NCI-H1930 (cell line): ENCODE measurements at places on chromosomes 2 and 18.

GRCh38 chr2:235286622-235287374, 207.0 kb upstream of the AGAP1 start:
- DNase-seq: no peak

GRCh38 chr2:4914551-4914950, 777.6 kb upstream of the SOX11 start:
- DNase-seq: no peak

DNA sequence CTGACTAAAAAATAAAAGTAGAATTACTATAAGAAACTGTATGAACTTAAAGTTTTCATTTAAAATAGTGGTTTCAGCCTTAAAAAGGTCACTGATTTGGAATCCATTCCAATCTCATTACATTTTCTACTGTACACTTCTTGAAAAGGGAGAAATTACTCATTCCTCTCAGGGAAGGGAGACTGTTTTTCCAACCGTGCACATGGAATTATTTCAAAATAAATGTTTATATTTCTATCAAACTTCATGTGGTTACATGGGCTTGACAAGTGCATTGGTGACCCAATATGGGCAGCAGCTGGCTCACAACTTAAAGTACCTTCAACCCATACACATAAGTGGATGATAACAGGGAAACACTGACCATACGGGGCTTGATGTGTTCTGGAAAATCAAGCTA, 324.5 kb upstream of the THUMPD2 start:
- DNase-seq: no peak

DNA sequence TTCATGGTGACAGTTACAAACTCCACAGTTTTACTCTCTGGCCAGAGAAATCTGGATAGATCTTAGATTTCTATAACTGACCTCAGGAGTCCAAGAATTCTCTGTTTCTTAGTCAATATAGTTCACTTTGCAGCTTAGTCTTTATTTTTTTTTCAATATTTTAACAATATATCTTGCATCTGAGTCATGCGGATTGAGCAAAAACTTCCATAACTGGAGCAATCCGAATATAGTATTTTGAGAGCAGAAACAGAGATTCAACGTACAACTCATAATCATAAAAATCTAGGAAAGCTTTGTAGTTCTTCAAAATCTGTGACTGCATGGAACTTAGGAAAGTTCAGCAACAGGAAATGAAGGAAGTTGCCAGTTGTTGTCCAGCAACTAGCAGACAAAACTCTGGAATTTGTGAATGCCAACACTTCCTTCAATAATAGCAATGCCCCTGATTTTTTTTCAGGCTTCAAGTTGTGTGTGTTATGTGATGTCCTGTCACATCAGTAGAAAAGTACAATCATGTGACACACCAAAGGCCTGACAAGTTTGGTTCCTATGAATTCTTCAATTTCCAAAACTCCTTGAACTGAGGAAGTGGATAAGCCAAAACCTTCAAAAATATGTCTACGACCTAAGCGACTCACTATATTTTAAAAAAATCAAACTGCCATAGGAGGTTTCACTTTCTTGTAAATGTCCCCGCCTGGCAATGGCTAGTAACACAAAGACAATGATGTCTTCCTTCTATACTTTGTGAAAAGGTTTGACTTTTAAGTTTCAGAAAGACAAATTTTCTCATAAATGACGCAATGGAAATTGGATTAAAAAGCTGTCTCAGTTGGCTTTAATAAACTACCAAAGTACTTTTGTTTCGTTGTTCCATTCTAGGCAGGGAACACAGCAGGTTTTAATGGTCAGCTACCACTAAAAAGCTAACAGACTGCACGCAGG, 510.6 kb downstream of the ERBB4 start:
- no peak for DNase-seq

- no peak for DNase-seq
Measured at GRCh38 chr2:217788669-217789002, 214.2 kb downstream of the TNS1 start.
